ENCODE measurements at places on chromosomes 7 and 10.

GRCh38 chr10:51606825-51607462, 92.5 kb downstream of the CSTF2T start:
- no peak for DNase-seq

- DNase-seq = peak; percentile 64
These were observed 4.0 kb upstream of the LEP start for GRCh38 chr7:128236924-128237586.

- DNase-seq = no peak
These were observed 23.5 kb upstream of the VCL start for GRCh38 chr10:73974309-73974946.

- peak; percentile 43 for DNase-seq
These were observed 73.2 kb downstream of the POT1 start for GRCh38 chr7:124856299-124856888.

DNA sequence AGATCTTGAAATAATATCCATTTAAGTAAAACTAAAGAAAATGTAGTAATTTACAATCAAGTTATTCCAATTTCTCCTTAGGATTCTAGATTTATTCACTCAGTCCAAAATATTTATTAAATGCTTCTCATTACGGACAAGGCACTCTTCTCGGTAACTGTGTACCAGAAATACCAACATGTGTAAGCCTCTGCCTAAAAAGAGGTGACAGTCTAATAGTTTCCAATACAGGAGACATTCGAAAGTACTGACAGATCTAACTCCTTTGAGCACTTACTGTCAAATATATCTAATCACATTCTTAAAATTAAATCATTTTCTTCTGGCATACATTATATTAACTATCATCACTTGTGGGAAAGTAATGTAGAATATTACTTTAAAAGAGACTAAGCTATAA, 26.9 kb downstream of the TMEM168 start:
- DNase-seq = no peak

GRCh38 chr10:89553064-89553734, 17.8 kb upstream of the SLC16A12 start:
- DNase-seq = peak; percentile 96

DNA sequence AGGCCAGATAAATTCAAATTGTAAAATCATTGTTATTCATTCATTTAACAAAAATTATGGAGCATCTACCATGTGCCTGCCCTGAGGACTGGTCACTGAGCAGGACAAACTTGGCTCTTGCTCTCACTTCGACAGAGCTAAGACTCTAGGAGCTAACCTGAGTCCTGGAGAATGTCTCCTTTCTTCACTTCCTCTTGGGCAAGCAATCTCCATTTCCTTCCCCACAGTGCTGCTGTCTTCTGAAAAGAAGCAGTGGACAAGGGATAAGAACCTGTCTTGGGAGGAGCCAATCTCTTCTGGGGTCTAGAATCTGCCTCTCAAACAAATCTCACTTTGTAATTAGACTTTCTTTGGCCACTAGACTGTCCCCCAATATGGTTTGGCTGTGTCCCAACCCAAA, 76.2 kb upstream of the PLXNA4 start:
- no peak for DNase-seq

DNA sequence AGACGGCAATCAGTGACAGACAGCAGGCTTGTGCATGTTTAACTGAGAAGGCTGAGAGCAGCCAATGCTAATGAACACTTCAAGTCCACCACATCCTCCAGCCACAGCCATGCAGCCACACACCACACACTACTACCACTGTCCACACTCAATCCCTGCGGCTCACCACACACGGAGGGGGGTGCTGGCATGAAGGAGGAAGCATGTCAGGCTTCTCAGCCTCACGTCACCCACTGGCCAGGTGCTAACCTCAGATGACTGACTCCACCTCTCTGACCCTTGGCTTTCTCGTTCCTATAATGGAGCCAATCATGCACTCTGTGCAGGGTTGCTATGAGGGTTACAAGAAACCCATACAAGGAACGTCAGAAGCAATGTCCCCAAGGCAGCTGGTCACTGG, 165.4 kb upstream of the RNF32 start:
- DNase-seq = no peak

GRCh38 chr10:62585211-62585775, 211.1 kb downstream of the ZNF365 start:
- DNase-seq = no peak

- no peak for DNase-seq
These were observed 29.3 kb downstream of the PRSS2 start for GRCh38 chr7:142800088-142800487.

DNA sequence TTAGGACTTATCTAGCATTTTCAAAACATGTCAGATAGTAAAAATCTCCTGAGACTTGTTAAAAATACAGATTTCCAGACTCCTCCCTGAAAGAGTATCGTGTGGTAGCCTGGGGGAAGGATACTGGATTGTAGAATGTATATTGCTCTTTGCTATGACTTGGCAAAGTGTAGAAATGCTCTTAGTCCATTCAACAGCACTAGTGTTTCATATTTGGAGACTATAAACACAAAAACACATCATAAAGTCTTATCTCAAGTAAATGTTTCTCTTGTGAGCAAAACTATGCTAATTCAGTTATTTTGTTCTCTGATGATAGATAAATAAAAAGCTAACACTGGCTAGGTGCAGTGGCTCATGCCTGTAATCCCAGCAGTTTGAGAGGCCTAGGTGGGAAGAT, 137.5 kb upstream of the PRPS1L1 start:
- no peak for DNase-seq

DNA sequence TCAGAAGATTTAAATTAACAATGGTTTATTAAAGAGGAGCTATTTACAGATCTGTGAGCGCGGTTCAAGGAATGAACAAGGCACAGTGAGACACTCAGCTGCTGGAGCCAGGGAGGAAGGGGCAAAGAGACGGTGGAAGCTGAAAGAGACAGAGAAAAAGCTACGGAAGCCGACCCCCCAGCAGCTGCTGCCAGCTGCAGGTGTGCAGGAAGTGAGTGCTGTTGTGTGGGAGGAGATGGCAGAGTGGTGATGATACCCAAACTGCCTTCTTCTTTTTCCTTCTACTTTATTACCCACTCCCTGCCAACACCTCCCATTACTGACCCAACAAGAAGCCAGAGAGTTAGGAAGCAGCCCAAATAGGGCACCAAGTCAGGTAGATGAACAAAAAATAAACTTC, 41.9 kb upstream of the MBL2 start:
- no peak for DNase-seq

DNA sequence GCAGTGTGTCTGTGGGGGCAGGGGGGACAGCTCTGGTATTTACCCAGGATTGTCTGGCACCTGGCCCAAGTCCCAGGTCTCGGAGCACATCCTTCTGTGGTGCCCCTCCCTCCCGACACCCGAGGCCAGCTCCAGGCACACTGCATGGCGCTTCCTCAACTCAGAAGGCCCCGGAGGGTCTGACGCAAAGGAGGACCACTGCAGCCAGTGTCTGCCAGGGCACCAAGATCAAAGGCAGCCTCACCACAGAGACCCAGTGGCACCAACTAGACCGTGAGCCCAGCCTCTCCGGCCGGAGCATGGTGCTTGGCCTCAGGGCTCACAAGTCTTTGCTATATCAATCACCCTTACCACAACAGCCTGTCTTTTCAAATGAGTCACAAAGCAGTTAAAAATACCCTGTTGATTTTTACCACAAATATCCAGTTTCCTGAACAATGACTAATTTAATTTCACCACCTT, 99.3 kb upstream of the DDC start:
- peak; percentile 65 for DNase-seq
